ENCODE measurements at places on chromosomes 7 and 10.

DNA sequence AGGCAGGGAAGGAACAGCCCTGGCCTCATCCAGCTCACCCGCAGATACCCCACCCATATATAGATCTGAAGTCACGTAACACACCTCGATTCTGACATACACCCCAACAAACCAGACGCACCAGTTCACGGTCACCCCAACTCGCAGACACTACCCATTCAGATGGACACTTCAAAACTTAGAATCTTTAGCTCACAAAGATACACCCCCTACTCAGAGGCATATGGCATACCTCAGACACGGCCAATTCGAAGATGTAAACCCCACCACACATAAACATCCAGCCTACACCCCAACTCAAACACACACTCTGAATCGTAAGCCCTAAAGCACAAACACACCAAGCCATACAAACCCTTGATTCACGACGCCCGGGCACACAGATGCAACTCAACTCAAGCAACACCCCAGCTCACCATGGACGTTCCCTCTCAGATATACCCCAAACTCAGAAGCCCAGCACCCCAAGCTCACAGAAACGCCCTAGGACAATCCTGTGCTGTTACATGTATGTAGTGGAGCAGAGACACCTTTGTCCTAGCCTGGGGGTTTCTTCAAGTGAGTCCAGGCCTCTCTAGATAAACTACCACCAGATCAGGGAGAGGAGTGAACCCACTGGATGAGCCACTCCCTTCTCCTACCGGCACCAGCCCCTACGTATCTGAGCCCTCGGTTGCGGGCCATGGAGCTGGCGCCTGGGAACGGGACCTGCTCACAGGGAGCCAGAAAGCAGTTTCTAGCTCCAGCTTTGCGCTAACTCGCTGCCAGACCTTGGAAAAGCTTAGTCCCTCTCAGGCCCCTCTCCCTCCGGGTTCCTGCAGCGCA is 8.8 kb downstream of the PSD start:
- DNase-seq = no peak

- DNase-seq = no peak
Observed at GRCh38 chr10:14244801-14245211, 85.9 kb downstream of the FRMD4A start.

- no peak for DNase-seq
Observed at GRCh38 chr7:138838166-138838565, 40.2 kb upstream of the ATP6V0A4 start.

DNA sequence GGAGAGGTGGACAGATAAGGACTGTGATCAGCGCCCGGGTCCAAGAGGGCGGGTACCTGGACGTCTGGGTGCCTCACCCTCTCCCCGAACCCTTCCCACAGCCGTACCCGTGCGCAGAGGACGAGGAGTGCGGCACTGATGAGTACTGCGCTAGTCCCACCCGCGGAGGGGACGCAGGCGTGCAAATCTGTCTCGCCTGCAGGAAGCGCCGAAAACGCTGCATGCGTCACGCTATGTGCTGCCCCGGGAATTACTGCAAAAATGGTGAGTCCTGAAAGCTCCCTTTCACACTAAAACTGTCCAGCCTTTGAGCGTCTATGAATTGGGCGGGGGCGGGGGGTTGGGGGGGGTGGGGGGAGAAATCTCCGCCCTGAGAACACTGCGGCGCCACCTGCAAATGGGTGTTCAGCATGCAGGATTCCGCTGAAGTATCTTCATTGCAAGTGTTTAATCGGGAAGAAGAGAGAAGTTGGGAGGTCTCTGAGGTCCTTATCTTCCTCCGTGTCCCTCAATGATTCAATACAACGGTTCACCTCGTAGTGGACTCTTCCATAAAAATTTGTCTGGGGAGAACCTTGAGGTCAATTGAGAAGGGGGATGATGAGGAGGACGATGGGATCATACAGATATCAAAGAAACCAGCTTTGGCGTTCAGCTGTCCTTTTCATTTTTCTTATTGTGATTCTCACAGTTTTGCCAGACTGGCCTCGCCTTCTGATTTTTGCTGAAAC is 906 bp downstream of the DKK1 start:
- DNase-seq = no peak

DNA sequence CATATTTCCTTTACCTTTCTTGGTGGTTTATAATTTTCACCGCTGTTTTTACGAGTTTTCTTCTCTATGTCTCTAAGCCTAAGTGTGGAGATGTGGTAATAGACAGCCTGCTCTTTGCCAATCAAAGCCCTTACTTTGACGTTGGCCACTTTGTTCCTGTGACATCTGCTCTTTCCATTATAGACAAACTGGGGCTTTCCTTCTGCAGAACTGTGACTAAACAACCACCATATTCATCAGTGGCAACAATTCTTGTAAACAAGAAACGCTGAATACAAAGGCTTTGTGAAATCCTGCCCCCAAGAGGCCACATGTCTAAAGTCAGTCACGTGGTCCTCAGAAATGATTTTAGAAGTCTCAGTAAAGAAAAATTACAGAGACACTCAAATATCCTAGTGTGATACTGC is 59.6 kb upstream of the CAPZA2 start:
- DNase-seq = no peak

DNA sequence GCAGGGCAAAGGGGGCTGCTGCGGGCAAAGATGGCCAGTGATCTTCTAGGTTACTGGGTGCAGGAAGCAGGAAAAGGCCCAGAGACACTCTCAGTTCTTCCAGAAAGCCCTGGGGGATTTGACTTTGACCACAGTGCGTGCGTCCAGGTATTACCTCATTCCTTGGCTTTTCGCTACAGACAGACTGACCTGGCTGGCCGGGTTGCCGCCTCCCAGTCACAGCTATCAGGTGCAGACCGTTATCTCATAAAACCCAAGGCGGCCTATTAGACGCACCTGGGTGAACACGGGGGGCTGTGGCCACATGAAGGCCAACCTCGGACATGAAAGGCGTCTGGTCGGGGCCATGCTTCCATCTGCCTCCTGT is 80.3 kb downstream of the FOXL3 start:
- DNase-seq = no peak

DNA sequence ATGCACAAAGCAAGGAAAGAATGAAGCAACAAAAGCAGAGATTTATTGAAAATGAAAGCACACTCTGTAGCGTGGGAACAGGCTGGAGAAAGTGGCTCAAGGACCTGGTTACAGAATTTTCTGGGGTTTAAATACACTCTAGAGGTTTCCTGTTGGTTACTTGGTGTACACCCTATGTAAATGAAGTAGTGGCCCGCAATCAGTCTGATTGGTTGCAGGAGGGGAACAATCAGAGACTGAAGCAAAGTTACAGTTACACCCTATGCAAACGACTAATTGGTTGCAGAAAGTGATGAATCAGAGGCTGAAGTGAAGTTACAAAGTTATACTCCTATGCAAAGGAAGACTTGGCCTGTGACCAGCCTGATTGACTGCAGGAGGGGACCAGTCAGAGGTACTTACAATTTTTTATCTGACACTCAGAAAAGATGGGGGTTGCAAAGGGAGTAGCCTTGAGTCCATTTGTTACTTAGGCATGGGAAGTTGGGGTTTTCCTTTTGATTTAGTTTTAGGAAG is 3.6 kb upstream of the MTPN start:
- peak; percentile 8 for DNase-seq

GRCh38 chr10:107740962-107741690 is 576.6 kb upstream of the SORCS1 start:
- no peak for DNase-seq

- DNase-seq = no peak
Observed at GRCh38 chr10:117899181-117899683, 147.5 kb downstream of the RAB11FIP2 start.
